Naive thymus-derived CD4-positive, alpha-beta T cell (primary cell): ENCODE measurements at places on chromosomes 11 and 22. TPM values are rescaled to one million over a fixed set of nuclear protein-coding genes. Genes with fewer than 3 reads are reported as not detected.

- no peaks in the 10 kb centered on the region for H3K4me1 ChIP-seq
- no peak overlapping the region for H3K4me3 ChIP-seq
- H3K27me3 ChIP-seq = peaks cover 3% of the 10 kb centered on the region
- no peaks in the 10 kb centered on the region for H3K36me3 ChIP-seq
- no peak overlapping the region for H3K27ac ChIP-seq
- no peak for DNase-seq
These were observed 129.1 kb downstream of the DCDC1 start for GRCh38 chr11:31240340-31240904.

GRCh38 chr11:69828971-69829344, 9.7 kb upstream of the FGF3 start:
- H3K27me3 ChIP-seq = no peaks in the 10 kb centered on the region
- no peak for DNase-seq
- H3K36me3 ChIP-seq = no peaks in the 10 kb centered on the region
- H3K4me3 ChIP-seq = no peak overlapping the region
- H3K4me1 ChIP-seq = no peaks in the 10 kb centered on the region

- no peaks in the 10 kb centered on the region for H3K36me3 ChIP-seq
- no peak overlapping the region for H3K4me3 ChIP-seq
- H3K4me1 ChIP-seq = peaks cover 16% of the 10 kb centered on the region
- H3K27ac ChIP-seq = peak overlapping the region; percentile 40
- no peaks in the 10 kb centered on the region for H3K27me3 ChIP-seq
These were observed 15.2 kb upstream of the NUP160 start for GRCh38 chr11:47863189-47863897.

DNA sequence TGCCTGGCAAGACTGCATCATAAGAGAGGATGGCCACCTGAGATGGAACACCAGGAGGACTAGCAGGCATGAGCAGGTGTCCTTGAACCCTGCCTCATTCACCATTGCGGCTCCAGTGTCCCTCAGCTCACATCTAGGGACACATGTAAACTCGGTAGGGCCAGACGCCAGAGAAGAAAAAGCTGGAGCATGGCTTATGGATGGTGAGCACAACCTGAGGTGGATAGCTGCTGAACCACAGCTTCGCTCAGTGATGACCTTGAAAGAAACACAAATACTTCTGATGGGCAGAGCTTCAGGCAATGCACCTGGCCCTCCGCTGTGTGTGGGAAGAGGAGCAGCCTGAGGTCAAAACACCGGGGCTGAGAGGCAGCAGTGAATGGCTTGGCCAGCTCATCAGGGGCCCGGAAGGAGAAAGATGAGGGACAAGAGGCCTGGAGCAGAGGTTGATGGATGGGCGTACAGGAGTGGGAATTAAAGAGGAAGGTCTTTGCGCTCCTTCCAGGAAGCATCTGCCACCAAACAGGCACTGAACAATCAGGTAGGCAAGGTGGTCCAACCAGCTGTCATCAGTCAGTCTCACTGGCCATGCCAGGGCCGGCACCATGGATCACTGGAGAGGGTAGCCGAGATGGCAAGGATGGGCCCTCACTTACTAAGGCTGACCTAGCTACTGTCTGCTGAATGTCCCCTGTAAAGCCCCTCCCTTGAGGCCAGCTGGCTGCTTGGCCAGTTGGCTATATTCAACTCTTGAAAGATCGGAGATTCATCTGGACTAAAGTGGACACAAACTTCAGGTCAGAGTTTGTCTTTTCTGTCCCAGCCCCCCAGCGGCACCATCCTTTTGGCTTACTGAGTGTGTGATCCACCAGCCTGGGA, 89.7 kb downstream of the MYEOV start:
- H3K4me1 ChIP-seq = no peaks in the 10 kb centered on the region
- H3K4me3 ChIP-seq = no peak overlapping the region
- H3K36me3 ChIP-seq = no peaks in the 10 kb centered on the region
- H3K27me3 ChIP-seq = no peaks in the 10 kb centered on the region

WNT7B gene
- polyA plus RNA-seq = not detected

PRCP gene
- polyA plus RNA-seq = 34.4 TPM
